Ureter (tissue), 1 donor: ENCODE measurements at places on chromosomes 6 and 20. TPM values are rescaled to one million over a fixed set of nuclear protein-coding genes. Genes with fewer than 3 reads are reported as not detected.

The PLG gene
- total RNA-seq, result 0.44 TPM

The HLA-DRB1 gene
- 109 TPM for total RNA-seq

The LY86 gene
- total RNA-seq, result 1.8 TPM

The C20orf144 gene
- total RNA-seq, result not detected

The XKR7 gene
- 0.05 TPM for total RNA-seq

The TGM3 gene
- not detected for total RNA-seq

The CNR1 gene
- total RNA-seq, result 9.4 TPM

The PAX1 gene
- total RNA-seq, result not detected

The CLDN20 gene
- total RNA-seq, result not detected

The SLCO4A1 gene
- 33.2 TPM for total RNA-seq

DNA sequence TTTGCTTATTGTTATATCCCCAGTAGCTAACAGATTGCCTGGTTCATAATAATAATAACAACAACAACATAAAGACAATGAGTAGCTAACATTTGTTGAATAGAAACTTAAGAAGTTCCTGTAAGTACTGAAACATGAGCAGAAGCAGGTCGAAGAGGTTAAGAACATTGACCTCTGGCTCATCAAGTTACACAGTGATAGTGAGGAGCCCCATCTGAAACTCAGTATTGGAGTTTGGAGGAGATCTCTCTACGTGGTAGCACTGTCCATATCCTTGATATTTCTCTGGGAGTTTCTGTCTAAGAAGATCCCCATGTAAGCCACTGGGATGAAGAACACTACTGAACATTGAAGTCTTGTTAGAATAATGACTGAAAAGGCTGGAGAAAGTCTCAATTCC is 600.4 kb downstream of the RFPL4B start:
- DNase-seq, result no peak

- no peak for DNase-seq
These were observed 985.4 kb downstream of the EPHA7 start for GRCh38 chr6:92433911-92434310.

DNA sequence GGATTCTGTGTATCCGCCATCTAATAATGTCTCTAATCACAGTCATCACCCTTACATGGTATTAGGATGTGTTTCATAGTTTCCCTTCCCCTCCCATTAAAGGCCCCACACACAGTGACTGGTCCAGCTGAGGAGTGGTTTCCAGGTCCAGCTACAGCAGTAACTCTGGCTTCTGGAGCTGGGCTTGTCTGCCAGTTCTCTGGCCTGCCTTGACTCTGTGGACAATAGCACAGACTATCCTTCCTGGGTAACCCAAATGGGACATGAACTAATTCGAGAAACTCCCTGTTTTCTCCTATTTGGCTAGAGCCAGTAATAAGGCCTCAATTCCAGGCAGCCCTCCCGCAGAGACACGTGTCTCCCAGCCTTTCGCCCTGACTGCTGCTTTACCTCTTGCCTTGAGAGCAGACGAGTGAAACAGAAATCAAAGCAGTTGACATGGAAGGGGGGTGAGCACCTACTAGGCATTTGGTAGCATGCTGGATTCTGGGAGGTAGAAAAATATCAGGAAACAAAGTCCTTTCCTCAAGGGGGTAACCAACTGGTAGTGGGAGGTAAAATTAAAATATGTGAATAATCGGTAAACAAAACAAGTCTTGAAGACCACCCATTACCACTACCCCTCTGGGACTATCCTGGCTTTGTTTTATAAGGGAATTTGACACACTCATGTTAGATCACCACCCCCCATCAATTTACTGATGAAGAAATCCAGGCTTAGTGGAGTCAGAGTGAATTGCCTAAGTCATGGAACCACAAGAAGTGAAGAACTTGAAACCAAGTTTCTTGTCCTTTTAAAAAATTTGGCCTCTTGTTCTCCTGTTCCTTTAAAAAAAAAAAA is 1.2 kb downstream of the TRAF3IP2 start:
- peak; percentile 72 for DNase-seq

- no peak for DNase-seq
These were observed 667.3 kb upstream of the CITED2 start for GRCh38 chr6:140041571-140042332.

GRCh38 chr6:159217595-159218275 is 48.5 kb downstream of the FNDC1 start:
- DNase-seq, result no peak

- no peak for DNase-seq
These were observed 138.4 kb upstream of the TENT5A start for GRCh38 chr6:81890846-81891245.

GRCh38 chr20:38246357-38247165 is 14.0 kb downstream of the KIAA1755 start:
- no peak for DNase-seq

DNA sequence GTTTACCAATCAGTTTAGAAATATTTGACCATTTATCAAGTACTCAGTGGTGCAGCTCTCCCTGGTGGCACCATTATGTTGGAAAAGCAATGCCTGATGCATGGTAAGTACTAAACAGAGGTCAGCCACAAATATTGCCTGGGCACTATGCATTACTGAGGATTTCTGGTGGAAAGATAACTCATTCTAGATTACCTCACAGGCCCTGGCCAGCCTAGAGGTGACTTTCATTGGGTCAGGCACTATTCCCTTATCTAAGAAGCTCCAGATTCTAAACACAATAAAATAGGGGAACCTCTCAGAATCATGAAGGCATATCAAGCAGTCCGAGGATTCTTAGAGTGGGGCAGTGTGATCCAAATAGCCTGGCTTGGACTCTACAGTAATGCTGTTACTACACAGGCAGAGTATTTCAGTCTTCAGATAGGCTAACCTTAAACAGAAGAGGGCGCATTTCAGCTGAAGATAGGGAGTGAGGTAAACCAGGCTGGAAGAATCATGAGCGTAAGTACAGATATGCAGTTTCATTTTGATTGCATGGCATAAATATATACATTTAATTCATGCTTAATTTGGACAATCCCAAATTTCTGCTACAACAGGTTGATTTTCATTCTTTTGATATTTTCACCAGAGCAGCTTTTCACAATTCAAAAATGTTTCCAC is 12.1 kb downstream of the LGSN start:
- no peak for DNase-seq

DNA sequence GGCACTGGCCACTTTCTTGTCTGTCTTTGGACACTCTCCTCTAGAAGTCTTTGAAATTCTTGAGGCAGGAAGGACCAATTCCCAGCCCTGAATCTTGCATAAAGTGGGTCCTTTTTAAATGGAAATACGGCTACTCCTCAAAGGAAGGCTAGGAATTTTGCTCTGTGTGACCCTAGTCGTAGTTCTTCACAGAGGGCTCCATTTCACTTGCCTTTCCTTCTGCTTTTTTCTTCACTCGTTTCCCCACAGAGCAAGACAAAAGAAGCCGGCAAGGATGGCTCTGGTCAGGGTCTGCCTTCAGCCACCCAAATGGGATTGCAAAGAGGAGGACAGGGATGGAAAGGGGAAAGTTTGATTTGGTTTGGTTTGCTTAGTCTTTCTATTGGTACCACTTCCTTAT is 25.8 kb downstream of the HLA-E start:
- DNase-seq, result no peak

DNA sequence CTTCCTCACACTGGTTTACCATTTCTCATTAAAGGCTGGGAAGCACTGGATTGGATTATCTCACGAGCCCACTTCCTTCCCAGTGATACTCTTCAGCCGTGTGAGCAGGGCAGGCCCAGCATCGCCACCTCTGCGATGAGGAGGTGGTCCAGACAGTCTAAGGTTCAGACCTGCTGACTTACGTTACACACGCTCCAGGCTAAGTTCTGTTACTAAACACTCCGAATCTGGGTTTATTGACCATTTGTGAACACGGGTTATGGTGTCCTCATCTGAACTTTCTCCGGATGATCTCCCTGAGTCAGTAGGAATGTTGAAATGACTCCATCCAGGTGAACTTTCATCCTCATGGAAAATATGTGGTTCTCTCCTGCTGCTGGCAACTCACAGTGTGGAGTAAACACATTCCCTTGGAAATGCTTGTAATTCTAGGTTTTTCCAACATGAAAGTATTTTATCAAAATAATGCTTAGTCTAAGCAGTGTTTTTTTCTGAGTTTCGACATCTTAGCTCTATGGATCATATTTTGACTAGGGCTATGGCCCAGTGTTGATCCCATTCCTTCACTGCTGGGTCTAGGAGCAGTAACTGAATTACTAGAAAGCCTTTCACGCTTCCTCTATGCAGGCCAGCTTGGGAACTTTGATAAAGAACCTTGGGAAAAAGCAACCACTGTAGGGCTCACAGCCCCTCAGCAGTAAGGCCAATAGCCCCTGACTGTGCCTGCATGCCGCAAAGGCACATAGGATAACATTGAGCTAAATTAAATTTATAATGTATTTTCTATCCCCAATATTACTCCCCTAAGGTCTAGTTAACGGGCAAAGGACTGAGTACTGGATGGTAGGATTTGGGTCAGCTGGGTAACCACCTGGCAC is 37.7 kb upstream of the PXDC1 start:
- no peak for DNase-seq

DNA sequence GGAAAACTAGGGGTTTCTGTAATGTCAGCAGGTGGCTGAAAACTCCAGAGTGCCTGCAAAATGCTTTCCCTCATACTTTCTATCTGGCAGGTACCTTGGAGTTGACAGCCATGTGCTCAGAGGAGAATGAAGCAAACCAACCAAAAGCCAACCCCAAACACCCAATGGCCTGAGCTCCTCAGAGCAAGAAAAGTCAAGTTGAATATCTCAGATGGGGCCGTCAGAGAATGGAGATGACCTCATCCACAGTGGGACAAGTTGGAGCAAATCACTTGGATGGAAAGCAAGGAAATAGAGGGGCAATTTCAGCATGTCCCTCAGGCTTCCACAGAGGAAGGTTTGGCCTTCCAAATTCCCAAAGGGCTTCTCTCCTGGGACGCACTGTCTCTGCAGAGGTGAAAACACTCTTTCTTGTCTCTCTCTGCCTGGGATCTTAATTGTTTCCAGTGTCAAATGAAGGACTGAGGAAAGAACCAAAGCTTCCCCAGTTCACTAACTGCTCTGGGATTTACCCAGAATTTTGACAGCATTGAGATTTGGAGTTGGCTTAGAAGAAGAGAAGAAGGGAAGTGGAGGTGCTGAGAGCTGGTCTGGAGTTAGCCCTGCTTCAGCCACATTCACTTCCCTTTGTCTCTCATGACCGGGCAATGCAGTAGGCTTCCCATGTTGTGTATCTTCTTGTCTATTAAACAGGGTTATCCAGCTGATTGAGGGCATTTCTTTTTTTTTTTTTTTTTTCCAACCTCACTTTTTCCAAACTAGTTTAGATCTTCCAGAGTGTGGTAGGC is 42.2 kb downstream of the PRND start:
- DNase-seq, result no peak

GRCh38 chr20:18702736-18703135 is 110.8 kb upstream of the SCP2D1 start:
- no peak for DNase-seq

DNA sequence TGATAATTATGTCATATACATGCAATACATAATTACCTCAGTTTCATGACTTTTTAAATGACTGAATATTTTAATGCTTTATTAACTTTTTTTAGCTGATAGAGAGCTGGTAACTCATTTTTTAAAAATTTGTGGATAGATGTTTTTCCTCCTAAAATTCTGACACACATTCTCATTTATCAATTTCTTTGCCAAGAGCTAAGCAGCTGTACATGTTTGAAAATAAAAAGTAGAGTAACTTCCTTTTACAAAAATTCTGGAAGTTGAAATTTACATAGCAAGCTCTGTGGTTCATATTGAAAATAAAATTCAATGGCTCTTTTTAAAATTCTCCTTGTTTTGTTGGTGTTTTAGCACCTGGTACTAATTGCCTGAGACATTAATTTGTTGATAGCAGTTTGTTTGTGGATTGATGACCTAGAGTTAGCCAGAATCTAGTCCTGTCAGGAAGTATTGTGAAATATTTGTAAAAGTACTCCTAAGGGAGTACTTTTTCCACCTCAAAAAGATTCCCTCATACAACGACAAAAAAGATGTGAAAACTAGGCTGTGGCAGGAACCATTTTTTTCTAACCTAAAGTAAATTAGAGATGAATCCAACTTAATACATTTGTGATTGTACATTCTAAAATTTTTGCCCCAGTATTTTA is 621.8 kb downstream of the BCKDHB start:
- DNase-seq, result no peak

GRCh38 chr6:151437401-151437800 is 14.5 kb downstream of the RMND1 start:
- no peak for DNase-seq

GRCh38 chr20:41650231-41650948 is 32.2 kb upstream of the CHD6 start:
- DNase-seq, result peak; percentile 50

GRCh38 chr6:159064477-159064876 is 19.7 kb upstream of the TAGAP start:
- no peak for DNase-seq

DNA sequence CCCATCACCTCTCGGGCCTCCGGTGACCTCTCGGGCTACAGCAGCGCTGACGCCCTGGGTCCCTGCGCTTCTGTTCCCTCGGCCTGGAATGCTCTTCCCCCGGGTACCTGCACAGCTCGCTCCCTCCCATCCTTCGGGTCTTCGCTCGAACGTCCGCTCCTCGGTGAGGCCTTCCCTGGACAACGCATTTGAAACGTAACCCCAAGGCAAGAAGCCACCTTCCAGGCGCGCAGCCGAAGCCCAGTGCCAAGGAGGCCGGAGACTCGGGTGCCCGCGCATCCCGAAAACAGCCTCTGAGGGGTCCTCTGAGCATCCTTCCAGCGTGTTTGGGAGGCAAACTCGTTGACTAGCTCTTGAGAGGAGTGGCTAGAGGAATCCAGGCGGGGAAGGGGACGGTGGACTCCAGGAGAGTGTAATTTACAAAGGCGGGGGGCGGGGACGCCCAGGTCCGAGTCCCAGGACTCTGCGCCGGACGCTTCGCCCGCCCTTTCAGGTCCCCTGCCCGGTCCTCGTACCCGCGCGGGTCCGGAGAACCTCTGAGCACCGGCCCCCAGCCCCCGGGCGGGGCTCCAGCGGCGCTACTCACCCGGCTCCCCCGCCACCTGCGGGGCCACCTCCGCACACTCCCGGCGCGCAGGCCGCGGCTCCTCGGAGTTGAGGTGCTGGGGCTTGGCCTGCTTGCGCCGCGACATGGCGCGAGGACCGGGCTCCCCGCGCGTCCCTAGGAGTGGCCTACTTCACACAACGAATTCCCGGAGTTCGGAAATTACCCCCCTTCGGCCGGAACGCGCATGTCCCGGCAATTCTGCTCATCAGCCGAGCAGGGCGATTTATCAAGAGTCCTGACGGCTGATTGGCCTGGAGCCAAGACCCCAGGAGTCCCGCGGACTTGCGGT is 86.8 kb downstream of the ZFP64 start:
- no peak for DNase-seq

DNA sequence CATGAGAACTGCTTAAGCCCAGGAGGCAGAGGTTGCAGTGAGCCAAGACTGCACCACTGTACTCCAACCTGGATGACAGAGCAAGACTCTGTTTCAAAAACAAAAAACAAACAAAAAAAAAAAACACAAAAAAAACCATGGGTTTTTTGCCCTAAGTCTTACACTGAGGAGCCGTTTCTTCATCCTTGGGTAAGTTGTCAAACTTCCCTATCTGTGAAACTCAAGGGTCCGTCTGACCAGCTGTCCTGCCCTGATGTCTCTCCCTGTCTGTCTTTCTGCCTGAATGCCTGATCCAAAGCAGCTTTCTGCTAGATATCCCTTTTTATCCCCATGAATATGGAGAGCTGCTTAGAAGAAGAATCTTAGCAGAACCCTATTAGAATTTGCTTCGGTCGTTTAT is 41.3 kb upstream of the CLDN20 start:
- DNase-seq, result no peak
